ENCODE measurements at places on chromosomes 12 and 14. TPM values are rescaled to one million over a fixed set of nuclear protein-coding genes. Genes with fewer than 3 reads are reported as not detected.

OR6J1 gene
- total RNA-seq, result not detected

OTOGL gene
- total RNA-seq, result 0.20 TPM

TGFB3 gene
- 6.5 TPM for total RNA-seq

ERP27 gene
- 9.3 TPM for total RNA-seq

CCDC184 gene
- 1.3 TPM for total RNA-seq

SUOX gene
- total RNA-seq, result 23.0 TPM

MYL2 gene
- total RNA-seq, result not detected

TAS2R13 gene
- total RNA-seq, result 2.0 TPM

OR4Q2 gene
- total RNA-seq, result not detected

NANOG gene
- 0.54 TPM for total RNA-seq

KTN1 gene
- total RNA-seq, result 69.1 TPM

RPL10L gene
- total RNA-seq, result not detected

Measured in upper lobe of left lung (tissue), 6 donors.